ENCODE measurements at places on chromosomes 13 and 19.

- DNase-seq, result no peak
Observed at GRCh38 chr13:103466761-103467160, 400.5 kb upstream of the SLC10A2 start.

DNA sequence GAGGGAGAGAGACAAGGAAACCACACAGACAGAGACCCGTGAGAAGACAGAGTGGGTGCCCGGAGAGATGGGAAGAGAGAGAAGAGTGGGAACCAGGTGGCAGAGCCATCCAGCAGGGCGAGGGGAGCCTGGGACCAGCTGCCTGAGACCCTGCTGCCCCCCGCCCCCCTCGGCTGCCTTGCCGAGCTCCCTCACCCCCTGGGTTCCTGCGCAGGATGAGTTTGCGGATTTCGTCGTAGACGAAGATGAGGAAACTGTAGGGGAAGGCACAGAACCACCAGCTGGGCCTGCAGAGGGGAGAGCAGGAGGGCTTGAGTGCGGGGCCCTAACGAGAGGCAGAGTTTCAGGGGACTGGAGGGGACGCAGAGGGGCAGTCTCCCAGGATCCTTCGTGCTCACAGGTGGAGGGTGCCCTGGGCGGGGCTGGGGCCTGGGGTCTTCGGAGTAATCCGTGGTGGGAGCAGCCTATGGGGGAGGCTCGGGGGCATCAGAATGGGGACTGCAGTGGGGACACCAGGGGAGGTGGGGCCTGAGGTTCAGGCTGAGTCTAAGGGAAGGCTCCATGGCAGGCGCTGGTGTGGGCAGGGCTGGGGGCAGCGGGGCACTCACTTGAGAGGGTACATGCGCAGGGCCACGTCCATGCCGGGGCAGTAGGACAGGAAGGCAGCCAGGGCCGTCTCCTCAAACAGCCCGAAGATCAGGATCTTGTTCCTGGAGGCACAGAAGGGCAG lies 8.1 kb upstream of the RABAC1 start:
- DNase-seq, result no peak

GRCh38 chr13:80132741-80133601 lies 208.0 kb downstream of the SPRY2 start:
- peak; percentile 6 for DNase-seq

DNA sequence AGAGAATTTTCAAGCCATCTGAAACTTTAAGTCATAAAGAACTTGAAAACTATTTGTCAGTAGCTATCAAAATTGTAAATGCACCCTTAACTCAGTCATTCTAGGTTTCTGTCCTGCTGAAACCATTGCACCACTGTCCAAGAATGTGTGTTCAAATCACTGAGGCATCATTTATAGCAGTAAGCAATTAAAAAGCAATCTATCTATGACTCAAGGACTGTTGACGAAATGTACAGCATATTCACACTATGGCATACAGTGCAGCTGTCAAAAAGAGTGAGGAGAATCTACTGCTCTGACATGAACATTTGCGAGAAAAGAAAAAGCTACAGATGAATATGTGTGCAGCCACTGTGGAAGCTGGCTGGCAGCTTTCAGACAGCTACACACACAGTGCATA lies 71.2 kb downstream of the ING1 start:
- DNase-seq, result no peak

- no peak for DNase-seq
Observed at GRCh38 chr13:91721413-91721812, 323.0 kb downstream of the GPC5 start.

DNA sequence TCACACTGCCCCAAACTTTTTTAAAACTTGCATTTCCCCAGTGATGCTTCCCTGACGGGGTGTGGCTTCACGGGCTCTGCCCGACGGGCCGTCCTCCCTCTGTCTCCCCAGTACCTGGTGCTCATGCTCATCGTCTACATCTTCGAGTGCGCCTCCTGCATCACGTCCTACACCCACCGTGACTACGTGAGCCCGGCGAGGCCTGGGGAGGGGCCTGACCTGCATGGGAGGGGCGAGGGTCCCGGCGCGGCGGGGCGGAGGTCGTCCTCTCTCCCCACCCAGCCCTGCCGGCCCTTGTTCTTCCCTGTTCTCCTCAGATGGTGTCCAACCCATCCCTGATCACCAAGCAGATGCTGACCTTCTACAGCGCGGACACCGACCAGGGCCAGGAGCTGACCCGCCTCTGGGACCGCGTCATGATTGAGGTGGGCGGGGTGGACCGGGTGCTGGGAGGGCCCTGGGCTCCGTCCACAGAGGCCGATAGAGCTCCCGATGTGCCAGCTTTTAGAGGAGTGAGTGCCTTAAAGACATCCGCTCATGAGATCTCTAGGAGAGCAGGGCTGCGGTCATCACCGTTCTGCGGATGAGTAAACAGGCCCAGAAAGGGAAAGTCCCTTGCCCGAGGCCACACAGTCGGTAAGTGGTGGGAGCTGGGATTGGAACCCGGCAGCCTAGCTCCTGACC lies 6.9 kb downstream of the UPK1A start:
- DNase-seq, result no peak

- DNase-seq, result no peak
Observed at GRCh38 chr19:15099017-15099582, 8.1 kb upstream of the SYDE1 start.

DNA sequence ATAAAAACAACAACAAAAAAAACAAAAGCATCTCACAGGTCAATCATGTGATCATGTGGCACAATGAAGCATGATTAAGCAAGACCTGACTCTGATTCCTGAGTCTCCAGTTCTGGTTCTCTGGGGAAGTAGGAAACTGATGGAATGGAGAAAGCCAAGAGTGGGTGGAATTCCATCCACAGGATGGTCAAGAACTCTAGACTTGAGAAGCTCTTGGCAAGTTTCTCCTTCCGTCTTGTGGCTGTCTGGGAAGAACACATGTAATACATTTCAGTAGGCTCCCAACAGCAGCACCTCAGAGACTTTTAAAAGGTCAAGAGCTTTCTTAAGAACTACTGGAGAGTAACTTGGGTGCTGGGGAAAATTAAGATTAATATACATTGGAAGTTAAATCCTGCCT lies 78.6 kb upstream of the TSHZ3 start:
- no peak for DNase-seq

- DNase-seq, result no peak
Observed at GRCh38 chr19:48237057-48237456, 18.7 kb downstream of the CARD8 start.

- DNase-seq, result no peak
Observed at GRCh38 chr13:90746230-90746629, 601.3 kb upstream of the MIR17HG start.

DNA sequence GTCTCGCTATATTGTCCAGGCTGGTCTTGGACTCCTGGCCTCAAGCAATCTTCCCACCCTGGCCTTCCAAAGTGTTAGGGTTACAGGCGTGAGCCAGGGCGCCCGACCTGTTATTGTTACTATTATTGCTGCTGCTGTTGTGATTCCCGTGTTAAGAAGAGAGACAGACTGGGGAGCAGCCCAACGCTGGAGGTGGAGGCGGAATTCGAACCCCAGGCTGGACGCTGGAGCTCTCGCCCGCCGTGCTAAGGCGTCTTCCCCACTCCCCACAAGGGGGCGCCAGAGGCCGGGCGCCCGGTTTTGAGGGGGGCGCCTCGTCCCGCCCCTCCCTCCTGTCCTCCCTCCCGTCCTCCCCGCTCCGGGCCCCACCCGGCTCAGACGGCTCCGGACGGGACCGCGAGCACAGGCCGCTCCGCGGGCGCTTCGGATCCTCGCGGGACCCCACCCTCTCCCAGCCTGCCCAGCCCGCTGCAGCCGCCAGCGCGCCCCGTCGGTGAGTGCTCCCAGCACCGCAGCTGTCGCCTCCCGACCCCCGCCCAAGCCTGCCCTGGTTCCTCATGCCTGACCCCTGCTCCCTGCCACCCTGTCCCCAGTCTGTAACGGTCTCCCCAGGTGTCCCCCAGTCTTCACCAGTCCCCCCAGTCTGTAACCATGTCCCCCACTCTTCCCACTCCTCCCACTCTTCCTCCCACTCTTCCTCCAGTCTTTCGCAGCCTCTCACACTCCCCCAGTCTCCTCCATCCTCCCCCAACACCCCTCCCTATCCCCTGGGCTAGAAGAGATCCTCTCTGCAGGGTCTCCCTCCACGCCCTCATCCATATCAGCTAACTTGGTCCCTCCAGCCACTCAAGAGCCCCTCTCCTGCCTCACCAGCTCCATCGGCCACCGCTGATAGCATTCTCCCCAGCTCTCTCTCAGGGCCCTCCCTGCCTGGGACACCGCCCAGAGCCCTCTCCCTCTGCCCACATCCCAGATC lies at the start of gene EHD2:
TSS of gene EHD2 (plus strand) at position 377 of the 976 bp plus-strand sequence. CDS start 3,191 bp downstream, outside the sequence.
- DNase-seq, result no peak
